ENCODE measurements at places on chromosomes 4 and X.

GRCh38 chr4:112270640-112271421, 14.9 kb downstream of the TIFA start:
- no peak for DNase-seq

- no peak for DNase-seq
Observed at GRCh38 chrX:51407520-51408409, 75.1 kb downstream of the NUDT10 start.

GRCh38 chr4:9949573-9949972, 71.7 kb downstream of the SLC2A9 start:
- DNase-seq: no peak

DNA sequence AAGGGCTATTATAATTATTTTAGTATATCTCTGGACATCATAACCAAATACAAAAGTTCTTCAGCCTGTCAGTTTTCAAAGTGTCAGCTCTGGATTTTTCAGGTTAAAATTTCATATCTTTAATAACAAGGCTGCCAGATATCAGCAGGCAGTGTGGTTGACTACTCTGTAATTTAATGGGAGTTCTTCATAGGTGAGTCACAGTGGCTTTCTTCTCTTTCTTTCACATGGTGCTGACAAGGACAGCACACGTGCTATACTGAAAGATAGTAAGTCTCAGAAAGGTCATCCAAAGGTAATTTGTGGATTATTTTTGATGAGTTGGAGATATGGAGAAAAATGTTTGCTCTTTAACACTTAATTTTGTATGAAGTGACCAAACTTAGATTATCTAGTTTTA, 43.2 kb downstream of the GALNT7 start:
- no peak for DNase-seq

DNA sequence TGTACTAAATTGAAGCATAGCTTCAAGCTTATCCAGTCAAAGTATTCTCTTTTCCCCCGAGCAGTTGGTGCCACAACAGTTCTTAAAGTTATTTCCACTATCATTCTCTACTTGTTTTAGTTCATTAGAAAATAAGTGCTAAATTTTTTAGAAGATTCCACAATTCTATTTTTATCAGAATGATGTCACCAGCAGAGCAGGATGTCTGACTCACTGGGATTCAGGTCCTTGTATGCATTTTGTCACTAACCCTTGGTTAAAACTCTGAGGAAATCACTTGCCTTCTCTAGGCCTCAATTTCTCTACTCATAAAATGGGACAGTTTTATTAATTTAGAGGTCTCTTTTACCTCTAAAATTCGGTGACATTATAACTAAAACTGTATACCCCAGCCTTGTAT, 3.4 kb downstream of the DDX53 start:
- DNase-seq: no peak

DNA sequence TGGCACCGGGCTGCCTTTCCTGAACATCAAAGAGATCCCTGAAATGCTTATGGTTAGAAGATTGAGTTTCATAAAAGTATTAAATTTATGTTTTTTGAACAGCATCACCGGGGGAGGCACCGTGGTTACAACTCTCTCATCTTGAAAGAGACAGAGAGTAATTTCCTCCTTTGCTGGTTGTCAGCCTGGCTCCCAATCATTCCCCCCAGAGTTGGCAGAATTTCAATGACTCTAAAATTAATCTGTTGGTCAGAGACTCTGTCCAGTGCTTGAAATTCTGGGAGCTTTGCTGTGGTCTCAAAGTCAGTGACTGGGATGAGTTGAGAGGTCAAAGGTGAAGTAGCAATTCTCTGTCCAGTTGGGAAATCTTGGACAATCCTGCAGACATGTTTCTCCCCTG, 135.9 kb downstream of the RAB28 start:
- DNase-seq: no peak

DNA sequence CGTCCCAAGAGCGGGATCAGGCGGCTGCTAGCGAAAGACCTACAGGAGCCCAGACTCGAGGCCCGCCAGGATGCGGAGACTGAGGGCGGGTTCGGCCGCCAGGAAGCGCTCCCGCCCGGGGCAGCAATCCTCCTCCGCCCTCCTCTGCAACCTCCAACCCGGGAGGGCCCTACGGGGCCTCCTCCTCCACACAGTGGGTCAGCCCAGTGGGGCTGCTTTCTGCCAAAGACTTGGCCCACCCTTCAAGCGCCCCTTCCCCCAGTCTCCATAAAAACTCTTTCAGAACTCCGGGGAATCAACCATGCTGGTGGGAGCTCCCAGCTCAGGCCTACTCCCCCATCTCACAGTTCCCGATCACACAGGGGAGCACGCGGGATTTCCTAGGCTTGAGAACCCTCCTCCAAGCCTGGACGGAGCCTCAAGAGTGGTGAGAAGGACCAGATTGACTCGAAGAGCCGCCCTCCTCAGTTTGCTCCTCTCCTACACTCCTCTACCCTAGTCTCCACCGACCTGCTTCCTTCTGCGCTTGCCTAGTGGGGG, 77.5 kb downstream of the RLIM start:
- DNase-seq: peak; percentile 76

DNA sequence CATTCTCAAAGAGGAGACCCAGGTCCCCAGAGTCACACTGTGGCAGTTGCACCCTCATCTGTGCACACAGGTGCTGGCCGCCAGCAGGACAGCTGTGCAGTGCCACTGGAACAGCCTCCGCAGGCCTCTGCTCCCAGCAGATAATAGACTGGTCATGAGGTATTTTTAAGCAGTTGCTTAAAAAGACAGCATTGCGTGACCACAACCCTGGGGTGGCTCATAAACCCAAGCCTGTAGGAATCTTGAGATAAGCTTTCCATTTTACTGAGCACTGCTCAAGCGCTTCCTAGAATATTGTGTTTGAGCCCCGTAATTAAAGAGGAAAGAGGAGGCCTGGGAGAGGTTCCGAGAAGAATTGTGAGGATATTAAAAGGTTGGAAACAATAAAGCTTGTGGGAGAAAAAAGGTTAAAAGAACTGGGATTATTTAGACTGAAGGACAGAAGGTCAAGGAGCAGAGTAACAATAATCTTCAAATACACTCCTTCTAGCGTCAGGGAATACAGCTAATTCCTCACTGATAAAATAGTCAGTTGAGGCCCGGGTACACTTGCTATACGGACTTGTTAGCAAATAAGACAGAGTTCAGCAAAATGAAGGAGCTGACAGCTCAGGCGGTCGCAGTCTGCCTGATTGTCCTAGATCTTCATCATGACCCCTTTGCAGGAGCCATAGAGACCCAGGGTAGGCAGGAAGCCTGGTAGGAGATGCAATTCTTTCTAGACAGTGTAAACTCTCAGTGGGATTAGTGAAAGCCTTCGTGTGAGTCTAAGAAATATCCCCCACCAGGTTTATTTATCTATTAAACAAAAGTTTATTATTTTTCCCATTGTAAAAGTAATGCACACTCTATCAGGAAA, 86.2 kb upstream of the KIT start:
- no peak for DNase-seq

DNA sequence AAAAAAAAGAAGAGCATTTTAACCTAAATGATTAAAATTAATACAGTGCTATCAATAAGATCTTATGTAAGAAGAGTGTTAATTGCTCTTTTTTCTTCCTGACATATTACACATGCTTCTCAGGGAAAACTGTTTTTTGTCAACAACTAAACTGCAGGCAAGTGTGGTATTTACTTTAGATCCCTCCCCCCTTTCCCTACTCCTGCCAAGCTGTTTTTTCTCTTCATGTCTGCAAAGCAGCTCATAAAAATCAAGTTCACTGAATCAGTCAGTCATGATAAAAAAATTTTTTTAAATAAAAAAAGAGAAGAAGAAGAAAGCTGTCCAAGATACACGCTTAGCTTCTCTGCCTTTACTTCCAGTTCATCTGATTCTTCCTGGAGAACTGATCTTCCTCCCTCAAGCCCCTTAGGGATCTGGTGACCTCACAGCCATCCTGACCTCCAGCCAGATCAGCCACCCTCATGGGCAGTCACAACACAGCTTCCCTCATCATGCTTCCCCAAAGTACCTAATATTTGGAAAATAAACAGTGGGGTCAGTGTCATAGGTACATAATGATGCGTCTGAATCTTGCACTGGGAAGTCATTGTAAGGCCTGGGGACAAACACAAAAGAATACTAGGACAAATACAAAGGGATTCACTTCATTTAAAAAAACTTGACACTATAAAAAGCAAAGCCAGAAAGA, 87.0 kb downstream of the ZNF827 start:
- DNase-seq: no peak

DNA sequence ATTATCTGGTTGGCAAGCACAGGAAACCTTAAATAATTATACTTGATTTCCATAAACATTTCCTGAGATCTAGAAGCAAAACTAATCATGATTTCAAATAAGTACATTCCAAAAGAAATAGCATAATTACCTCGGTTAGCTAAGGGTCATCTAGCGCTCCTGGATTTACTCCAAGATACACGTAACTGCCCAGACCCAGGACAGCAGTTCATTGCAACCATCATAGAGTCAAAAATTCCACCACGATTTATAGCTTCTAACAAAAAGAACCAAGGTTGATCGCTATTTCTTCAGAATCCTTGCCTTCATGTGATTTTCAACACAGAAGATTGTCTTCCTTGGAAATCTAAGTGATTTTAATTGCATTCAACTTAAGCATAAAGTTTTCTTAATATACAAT, 1235.5 kb upstream of the TENM3 start:
- DNase-seq: no peak

DNA sequence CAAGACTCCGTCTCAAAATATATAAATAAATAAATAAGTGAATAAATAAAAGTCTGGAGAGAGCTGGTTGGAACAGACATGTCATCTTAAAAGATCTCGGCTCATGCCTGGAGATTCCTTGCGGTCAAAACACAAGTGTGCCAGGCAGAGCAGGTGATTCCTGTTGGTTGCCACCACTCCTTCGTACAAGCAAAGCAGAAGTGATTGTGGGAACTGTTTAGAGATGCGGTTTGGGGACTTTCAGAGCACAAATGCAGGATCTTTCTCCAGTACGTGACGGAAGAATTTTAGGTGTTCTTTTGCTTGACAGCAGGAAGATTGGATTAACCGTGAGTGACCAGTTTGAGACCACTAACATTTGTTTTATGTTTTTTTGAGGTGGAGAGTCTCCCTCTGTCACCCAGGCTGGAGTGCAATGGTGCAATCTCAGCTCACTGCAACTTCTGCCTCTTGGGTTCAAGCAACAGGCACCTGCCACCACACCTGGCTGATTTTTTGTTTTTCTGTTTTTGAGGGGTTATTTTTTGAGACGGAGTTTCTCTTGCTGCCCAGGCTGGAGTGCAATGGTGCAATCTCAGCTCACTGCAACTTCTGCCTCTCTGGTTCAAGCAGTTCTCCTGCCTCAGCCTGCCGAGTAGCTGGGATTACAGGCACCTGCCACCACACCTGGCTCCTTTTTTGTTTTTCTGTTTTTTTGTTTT, 2.8 kb upstream of the CRLF2 start:
- no peak for DNase-seq

- no peak for DNase-seq
Observed at GRCh38 chrX:1596676-1597344, 5.4 kb downstream of the AKAP17A start.

DNA sequence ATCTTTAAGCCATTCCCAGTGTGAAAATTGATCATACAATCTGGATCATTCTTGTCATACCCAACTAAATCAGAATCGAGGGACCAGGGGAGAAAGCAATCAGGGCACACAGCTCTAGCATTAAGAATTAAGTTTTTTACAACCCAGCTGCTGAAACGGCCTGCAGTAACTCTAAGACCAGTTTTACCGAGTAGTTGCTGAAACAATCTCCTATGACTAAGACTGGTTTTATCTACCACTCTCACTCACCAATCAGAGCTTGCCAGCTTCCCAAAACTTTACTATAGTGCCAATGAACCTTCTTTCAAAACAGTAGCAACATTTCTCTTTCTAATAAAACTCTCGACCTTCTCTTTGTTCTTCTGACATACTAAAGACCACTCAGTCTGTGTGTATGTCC, 2.8 kb upstream of the SAP30 start:
- no peak for DNase-seq

DNA sequence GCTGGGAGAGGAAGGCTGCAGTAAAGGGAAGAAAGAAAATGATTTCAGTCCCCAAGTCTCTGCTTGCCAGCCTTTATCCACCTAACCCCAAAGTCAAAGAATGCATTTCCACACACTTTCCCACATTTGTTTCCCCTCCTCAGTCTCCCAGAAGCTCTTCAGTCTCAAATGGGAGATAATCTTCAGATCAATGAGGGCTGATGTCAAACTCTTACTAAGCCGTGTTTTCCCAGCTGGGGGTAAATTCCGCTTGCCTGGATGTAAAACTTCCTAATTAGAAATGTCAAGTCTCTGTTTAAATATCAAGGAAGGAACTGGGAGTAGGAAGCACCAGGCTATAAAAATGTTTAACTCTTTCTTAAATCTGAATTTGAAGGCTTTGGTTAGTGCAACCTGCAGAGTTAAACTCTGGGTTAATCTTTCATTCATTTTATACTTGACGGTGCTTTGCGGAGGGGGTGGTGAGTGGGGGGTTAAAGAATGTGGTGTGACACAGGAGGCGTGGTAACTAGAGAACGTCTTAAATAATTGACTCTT, 601.4 kb upstream of the ACTRT1 start:
- DNase-seq: no peak

GRCh38 chr4:18389115-18389514, 367.6 kb upstream of the LCORL start:
- no peak for DNase-seq

GRCh38 chr4:71163317-71163716, 169.9 kb downstream of the DCK start:
- DNase-seq: no peak

DNA sequence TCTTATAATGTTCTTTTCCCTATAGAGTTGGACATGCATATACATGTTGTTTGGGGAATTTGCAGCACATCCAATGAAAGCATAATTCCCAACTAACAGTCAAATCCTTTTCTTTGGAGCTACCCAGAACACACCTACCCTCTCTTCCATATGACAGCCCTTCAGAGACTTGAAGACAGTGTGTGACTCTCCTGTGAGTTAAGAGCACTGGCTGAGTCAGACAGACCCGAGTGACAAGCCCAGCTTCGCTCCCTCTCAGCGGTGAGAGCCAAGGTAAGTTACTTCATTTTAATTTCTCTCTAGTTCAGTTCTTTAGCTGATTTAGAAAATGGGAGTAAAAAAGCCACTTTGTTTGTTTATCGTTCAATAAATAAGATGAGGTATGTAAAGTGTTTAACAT, 86.3 kb downstream of the RTL9 start:
- no peak for DNase-seq

- no peak for DNase-seq
Observed at GRCh38 chrX:153610836-153611213, 11.9 kb upstream of the CCNQ start.
